Stimulated activated CD4-positive, alpha-beta T cell treated with anti-CD3 and anti-CD28 coated beads, Interleukin-2, amount 100 ng/mL, for 24 hours (primary cell): ENCODE measurements at places on chromosomes 4 and X.

GRCh38 chr4:4492161-4492847 lies 49.5 kb downstream of the STX18 start:
- DNase-seq, result no peak

GRCh38 chr4:11640584-11640983 lies 211.9 kb upstream of the HS3ST1 start:
- DNase-seq, result no peak

DNA sequence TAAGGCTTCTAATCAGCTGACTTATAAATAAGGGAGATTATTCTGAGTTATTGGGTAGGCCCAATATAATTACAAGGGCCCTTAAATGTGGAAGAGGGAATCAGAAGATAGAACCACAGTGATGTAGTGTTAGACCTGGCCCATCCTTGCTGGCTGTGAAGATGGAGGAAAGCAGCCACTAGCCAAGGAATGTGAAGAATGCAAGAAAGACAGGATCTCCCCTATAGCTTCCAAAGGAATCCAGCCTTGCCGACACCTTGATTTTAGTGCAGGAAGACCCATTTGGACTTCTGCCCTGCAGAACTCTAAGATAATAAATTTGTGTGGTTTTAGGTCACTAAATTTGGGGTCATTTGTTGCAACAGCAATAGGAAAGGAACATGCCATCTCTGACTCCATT lies 150.6 kb downstream of the SPATA18 start:
- DNase-seq, result no peak

- no peak for DNase-seq
These were observed 981.9 kb upstream of the TENM3 start for GRCh38 chr4:181261279-181261678.

- no peak for DNase-seq
These were observed 11.2 kb upstream of the RNF4 start for GRCh38 chr4:2457481-2458295.

DNA sequence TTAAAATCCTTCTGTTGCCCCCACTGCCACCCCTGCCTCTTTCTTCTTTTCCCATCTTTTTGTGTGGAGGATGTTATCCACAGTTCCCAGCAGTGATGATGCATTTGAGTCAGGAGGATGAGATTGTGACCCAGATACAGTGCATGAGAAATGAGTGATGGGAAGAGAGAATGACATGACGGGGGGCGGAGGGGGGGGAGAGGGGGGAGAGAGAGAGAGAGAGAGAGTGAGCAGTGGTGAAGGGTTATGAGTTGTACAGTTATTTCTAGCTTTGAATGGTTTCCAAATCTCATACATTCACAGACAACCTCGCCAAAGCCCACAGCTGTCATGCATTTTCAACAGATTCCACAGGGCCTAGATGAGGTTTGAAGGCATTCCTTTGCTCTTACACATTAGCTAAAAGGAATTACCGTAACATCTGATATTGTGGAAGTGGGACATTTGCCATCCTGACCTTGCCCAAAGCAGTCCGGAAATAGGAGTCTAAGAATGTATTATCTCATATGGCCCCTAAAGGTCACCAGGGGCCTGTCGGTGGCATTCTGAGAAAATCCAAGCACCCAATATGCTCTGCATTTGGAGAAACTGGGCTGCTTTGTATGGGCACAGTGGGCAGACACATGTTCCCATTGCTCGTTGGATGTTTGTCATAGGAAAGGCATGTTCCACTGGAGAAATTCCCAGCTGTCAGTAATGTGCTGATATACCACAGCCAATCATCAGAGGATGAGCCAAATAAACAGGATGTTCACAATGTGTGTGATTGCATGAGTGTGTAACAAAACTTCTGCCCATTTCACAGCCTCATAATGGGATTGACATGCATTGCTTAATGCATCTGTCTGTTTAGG lies 435.8 kb downstream of the SPRY1 start:
- DNase-seq, result no peak

DNA sequence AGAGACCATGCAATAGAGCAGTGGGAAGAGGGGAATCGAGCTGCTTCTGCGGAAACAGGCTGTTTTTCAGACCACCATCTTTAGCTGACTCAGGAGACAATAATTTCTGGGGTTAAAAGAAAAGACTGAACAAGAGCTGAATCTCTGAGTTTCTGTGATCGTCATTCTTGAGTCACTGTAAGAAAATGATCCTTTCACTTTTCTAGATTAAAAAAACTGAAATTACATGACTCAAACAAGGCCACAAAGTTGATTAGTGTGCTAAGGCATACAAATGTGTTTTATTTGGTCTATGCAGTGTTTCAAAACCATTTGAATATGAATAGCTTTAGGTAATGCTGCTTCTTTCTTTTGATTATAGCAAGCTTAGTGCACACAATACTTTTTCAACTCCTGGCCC lies 194.4 kb upstream of the RPL34 start:
- DNase-seq, result no peak

GRCh38 chr4:122038896-122039295 lies 87.0 kb upstream of the TRPC3 start:
- no peak for DNase-seq
